Suppressor macrophage treated with lipopolysaccharide for 1 hour (primary cell): ENCODE measurements at places on chromosomes 2 and 18.

DNA sequence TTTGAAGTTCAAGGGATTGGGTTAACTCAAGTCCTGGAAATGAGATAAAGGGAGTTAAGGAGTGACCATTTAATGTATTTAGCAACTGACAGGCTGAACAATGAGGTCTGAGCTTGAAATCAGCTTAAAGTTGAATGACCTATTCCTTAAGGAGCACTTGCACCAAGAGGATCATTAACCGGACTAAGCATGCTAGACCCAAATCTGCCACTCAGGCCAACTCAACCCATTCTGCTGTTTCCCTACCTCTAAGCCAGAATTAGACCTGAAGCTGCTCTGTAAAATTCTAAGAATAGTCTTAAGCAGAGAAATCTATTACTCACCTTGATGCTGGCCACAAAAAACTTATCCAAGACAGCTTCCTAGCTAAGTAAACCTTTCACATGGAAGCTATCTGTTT lies 59.8 kb downstream of the SPRED2 start:
- no peak for DNase-seq

- no peak for DNase-seq
Observed at GRCh38 chr2:188292348-188293239, 920 bp downstream of the GULP1 start.

DNA sequence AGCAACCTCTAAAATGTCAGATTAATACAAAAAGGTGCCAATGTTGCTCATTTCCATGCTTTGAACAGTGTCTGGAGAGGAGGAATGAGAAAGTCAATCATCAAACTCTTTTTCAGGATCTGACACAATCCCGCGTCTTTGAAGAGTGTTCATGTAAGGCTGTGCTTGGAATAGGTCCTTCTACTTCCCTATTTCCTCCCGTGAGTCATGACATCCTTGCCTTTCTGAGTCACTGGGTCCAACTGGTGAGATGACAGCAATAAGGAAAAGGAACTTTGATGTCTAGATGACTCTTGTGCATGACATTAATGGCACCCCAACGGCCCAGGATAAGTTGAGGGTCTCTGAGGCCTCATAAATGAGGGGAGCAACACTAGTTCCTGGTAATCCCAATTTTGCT lies 109.0 kb upstream of the CELF4 start:
- DNase-seq = peak; percentile 43

DNA sequence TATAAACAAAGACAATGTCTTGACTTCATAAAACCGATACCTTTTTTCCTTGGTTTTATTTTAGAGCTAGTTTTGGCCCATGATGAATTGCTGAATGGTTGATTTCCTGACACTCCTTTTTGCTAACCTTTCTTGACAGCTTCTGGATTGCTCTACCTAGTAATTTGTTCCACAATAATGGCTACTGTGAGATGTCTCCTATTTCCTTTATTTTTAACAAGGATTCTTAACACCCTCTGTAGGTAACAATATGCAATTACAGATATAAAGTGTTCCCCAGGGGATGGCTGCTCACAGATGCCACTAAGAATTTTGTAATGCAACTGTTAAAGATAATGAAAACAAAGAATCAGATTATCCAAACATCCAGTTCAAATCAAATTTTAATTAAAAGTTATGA lies 100.8 kb upstream of the ATP5MC3 start:
- DNase-seq = peak; percentile 54

- no peak for DNase-seq
Observed at GRCh38 chr2:164764996-164765395, 76.6 kb downstream of the COBLL1 start.

DNA sequence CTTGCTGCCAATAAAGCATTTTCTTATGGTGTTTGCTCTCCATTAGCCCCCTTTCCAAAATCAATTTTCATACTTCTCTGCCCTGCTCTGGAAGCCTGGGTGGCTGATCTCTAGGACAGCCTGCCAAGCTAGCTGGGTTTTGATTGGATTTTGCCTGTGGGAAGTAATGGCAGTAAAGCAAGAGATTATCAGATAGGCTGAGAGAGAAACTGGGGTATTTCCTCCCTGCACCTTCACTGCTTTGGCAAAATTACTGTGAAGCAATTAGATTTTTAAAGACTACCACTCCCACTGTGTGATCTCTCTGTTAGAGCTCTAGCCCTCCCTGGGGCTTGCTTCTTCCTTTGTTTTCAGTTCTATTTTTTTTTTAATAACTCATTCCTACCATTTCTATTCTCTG lies 223.8 kb downstream of the DLGAP1 start:
- DNase-seq = no peak

- DNase-seq = no peak
Observed at GRCh38 chr2:27347641-27348040, 8.9 kb downstream of the GTF3C2 start.

DNA sequence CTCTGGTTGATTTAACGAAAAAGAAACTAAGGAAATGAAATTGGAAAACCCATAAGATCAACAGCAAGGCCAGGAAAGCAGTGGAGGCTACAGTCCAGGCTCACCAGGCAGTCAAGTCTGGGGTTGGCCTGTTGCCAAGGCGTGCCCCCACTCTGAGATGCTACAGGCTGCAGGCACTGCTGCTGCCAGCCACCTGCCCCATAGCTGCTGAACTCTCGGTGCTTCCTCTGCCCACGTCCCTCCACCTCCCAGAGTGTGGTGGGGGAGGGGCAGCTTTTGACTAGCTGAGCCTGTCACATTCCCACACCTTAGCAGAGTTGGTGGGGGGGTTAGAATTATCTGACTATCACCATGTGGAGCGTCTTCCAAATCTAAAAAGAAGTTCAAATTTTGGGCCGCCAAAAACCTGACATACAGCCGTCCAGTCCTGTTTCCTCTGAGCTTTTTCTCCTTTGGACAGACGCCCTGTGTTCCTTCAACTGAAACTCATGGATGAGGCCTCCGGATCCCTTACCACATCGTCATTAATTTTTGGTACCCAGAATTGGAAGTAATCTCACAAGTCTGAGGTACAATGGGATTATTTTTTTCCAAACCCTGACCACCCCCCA lies 3.9 kb upstream of the SH3RF3 start:
- no peak for DNase-seq

- DNase-seq = no peak
Observed at GRCh38 chr2:172655838-172656573, 79.6 kb upstream of the RAPGEF4 start.

GRCh38 chr2:231708773-231709635 lies 679 bp downstream of the PTMA start:
- DNase-seq = peak; percentile 79

DNA sequence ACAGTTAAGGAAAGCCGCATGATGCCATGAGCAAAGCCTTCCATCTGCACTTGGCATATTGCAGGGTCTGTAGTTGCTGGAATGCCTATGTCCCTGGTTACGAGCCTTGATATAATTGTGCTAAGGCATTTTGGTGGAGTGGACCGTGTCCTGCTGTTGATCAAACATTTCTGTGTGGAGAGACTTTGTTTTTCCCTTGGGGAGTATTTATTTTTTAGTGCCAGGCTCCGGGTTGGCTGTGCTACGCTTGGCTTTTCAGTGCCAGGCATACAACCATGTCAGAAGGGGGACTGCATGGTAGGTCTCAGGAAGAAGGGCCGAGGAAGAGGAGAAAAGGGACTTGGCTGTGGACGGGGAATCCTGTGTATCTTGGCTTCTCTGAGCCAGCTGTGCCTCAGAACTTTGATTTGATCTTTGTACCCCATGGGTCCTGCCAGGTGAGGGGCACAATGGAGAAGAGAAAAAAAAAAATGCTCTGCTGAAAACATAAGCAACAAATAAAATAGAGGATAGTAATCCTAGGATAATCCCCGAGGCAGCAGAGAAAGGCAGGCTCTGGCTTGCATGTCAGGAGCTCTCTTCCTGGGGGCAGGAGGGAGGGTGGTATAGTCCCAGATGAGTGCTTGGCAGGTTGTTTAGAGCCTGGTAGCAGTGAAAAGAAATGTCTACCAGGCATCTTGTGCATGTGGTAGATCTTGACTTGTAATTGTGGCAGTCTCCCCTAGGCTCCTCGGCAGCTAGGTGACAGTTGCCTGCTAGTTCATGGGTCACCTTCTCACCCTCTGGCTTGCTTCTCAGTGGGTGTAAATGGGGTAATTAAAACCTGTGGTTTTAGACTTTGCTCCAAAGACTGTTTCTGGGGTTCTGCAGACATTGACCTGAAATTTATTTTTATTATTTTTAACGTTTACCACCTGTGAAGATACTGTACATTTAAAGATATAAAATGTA lies 233.0 kb downstream of the NEDD4L start:
- DNase-seq = no peak

- no peak for DNase-seq
Observed at GRCh38 chr2:168624028-168624427, 168.0 kb downstream of the CERS6 start.

GRCh38 chr2:8514796-8515758 lies 166.8 kb upstream of the ID2 start:
- peak; percentile 96 for DNase-seq

DNA sequence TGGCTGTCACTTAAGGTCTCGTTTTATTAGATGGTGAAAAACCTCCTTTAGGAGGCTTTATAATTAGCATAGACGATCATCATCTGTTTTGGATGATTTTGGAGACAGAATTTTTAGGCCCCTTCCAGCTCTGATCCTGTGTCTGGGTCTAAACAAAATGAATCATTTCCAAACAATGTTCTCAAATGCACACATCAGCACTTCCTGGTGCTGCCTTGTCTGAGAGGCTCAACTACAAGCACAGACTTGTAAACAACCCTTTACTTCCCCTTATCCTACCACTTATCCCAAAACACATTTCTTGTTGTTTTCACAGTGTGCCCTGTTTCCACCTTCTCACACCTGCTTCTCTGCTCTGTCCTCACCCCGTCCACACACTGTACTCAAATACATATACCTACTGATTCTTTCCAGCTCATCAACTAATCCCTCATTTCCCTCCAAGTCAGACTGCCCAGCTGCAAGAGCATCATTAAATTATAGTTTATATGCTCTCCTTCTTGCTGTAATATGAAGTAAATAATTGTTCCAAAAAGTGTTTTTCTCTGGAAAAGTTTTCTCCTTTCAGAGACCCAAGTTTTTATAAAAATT lies 71.2 kb upstream of the COL3A1 start:
- no peak for DNase-seq

- no peak for DNase-seq
Observed at GRCh38 chr2:177535000-177535399, 142.4 kb downstream of the AGPS start.

DNA sequence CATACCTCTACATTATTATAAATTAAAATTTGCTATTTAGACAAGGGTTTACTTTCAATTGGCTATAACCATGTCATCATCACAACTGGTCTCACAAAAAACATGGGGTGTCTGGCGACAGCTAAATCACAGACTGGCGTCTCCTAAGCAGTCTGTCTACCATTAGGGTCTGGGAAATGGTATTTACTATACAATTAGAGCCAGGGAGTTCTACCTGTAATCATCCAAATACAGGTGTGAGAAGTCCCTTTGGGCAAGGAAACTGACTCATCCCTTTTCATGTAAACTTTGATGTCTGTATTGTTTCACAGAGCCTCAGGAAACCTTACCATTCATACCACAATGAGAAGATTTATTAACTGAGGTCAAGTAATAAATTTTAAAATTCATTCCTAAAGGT lies 126.7 kb downstream of the OLA1 start:
- DNase-seq = no peak

GRCh38 chr2:150888337-150888736 lies 373.3 kb downstream of the RBM43 start:
- DNase-seq = no peak

GRCh38 chr2:122191331-122191730 lies 435.9 kb downstream of the TSN start:
- no peak for DNase-seq

DNA sequence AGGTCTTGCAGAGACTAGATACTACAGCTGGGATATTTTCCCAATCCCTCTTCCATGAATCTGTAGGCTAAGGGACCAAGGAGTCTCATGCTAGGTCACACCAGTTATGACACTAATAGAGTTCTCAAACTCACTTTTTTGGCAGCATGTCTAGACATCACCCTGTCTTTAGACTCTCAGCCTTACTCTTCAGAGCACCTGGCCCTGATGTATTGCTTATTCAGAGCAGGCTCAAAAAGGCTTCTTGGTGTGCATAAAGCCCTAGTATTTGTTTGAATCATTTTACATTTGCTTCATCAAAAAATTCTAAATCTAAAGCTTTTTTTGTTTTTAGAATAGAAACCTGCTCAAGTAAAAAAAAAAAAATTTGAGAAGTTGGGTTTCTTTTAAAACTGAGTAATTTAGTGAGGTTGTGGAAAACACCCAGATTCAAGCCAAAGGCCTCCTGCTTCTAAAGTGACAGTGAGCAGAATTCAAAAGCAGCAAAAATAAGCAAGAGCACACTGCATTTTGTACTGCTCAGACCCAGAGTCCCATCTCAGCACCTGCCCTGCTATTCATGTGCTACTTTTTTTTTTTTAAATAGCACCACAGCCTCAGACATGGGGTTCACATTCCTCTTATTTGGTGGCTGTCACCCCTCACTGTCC lies 18.0 kb upstream of the DNAH6 start:
- DNase-seq = no peak

DNA sequence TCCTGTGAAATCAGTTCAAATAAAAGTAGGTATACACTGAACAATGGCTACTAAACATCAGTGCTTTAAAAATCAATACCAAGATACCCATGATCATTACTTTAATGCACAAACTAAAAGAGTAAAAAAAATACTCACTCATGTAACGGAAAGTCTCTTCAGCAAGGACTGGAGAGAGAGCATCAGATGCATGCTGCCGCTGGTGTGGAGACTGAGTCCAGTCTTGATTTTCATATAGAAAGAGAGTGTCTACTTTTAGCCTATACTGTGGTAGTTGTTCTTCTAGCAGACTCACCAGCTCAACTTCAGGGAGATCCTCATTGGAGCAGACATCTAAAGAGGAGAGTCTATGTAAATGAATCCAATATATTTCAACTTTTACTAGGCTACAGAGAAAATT lies 44.0 kb downstream of the TRAK2 start:
- DNase-seq = no peak

GRCh38 chr2:75055820-75056675 lies 97.6 kb downstream of the POLE4 start:
- DNase-seq = no peak

DNA sequence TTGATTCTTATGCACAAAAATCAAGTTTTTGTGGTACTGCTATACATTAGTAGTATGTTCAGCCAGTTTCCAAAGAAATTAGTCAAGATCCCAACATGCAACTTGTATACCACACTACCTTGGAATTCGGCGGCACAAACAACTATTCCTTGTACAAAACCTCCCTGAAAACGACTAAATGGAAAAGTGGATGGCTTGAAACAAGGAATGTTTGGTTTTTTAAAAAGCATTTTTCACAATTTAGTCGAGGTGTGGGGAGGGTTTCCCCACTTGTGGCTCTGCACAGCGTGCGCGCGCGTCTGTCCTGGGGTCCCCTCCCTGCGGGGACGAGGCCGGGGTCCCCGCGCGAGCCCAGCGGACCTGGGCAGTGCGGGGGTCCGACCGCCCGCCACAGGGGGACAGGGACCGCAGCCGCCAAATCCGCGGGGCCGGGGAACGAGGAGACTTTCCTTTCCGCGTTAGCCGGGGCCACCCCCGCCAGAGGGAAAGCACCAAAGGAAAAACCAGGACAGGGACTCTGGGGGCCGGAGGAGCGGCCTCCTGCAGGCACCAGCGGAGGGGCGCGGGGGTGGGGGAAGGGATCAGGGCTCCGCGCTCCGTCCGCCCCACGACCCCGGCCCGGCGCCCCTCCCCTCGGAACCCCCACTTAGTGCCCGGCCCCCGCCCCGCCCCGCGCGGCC lies 534 bp upstream of the SOCS6 start:
- peak; percentile 65 for DNase-seq

GRCh38 chr18:76610012-76610411 lies 115.0 kb upstream of the ZNF516 start:
- DNase-seq = no peak
